ENCODE measurements at places on chromosomes 3 and 15.

GRCh38 chr3:189909573-189909972 lies 211.1 kb downstream of the P3H2 start:
- DNase-seq = no peak

DNA sequence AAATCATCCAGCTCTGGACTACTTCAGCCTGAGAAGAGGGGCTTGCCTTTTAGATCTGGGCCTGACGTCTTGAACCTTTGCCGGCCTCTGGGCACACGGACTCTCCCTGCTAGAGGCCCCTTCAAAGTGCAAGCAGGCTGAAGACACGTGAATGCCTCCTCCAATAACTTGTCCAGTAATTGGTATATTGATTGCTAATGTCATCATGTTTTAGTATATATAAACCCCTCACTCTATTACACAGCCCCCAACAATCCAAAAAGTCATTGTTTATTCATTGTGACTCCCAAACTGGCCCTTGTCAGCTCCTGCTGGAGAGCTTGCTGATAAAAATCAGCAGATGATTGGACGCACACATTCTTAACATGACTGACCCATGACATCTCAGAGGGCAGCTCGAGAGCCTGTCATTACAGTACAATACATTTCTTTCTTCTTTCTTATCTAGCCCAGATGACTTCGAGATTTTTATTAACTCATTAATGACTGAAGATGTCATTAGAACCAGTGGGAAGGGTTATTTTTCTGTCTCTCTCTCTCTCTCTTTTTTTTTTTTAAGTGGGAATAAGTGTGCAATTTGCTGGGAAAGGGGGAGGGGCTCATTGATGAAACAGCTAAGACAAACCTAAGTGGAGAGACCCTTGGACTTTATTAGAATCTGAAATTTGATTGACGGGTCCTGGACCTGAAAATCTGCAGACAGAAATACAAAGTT lies 65.5 kb upstream of the NR2F2 start:
- no peak for DNase-seq

GRCh38 chr15:70512772-70513362 lies 250.5 kb downstream of the UACA start:
- peak; percentile 84 for DNase-seq

DNA sequence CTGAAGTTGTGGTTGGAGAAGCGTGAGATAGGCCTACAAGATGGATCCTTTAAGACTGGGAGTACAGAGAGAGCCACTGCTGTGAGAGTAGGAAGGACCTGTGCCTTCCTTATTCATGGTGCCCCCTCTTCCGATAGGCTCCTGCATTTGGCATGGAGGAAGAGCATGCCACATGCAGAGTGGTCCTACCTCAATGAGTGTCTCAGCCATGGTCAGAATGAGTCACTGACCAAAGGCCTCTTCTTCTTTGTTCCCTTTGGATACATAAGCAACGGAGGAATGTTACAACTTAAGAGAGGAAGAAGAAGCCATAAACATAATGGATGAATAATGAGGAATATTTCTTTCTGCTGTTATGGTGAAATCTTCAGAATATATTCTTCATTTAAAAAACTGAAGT lies 681.2 kb upstream of the GRM7 start:
- no peak for DNase-seq

DNA sequence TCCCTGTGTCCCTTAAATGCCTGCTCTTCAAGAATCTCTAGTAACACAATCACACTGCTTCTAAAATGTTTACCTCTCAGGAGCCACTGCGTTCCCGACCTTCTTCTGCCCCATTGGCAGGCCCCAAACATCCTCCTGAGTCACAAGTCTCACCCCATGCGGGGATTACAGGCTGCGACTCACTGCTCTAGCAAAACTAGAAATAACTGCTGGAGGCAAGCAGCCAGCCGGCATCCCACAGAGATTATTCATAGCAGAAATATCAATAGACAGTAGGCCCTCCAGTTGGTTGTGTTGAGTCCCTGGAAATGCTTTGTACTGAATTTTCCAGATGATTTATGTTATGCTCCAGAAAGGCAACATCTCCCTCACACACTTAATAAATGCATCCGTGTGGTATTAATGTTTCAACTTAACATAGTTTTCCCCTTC lies 64.8 kb downstream of the RFTN1 start:
- peak; percentile 64 for DNase-seq

GRCh38 chr15:85865070-85865684 lies 70.5 kb upstream of the KLHL25 start:
- DNase-seq = peak; percentile 39

DNA sequence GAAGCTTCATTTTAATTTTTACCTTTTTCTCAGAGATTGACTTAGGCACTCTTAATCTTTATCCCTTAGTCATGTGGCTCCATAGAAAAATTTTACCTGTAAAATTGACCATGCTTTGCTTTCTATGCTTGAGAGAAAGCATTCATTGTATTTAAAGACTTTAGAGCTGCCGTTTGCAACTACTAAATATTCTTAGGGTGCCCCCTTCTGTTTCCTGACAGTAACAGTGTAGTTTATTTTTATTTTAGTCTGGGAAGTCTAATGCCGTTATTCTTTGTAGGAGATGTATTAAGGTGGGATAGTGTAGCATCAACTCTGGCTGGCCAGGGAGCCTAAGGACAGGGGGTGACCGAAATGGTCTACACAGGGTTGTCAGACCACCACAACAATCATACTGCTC lies 84.5 kb upstream of the SYNPR start:
- peak; percentile 61 for DNase-seq

- no peak for DNase-seq
Measured at GRCh38 chr3:185502987-185503386, 4.2 kb upstream of the TMEM41A start.

GRCh38 chr15:89948796-89949195 lies 36.0 kb upstream of the ARPIN start:
- no peak for DNase-seq
